T1000 (cell line): ENCODE measurements at places on chromosomes 12 and 14.

GRCh38 chr12:4156317-4156716, 117.2 kb upstream of the CCND2 start:
- no peak for DNase-seq

DNA sequence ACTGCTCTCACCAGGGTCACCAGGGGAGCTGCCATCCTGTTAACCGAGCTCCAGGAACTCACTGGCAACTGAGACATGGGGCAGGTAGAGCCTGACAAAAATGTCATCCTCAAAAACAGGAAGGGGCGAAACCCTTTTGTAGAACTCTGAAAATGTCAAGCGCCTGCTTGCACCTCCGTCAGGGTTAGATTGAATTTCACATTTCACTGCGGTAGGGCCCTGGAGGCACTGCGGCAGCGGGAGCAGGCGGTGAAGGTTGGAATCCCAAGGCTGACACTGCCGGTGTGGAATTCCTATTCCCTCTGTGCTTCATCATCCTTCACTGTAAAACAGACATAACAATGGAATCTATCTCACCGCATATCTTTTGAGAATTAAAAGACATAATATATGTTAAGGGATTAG, 142.8 kb upstream of the TMCC3 start:
- no peak for DNase-seq

- no peak for DNase-seq
These were observed 299.8 kb upstream of the PRKD1 start for GRCh38 chr14:30227436-30227835.

GRCh38 chr14:104446611-104447010, 133.0 kb upstream of the C14orf180 start:
- DNase-seq: no peak

- DNase-seq: no peak
These were observed 457.6 kb downstream of the ZFP36L1 start for GRCh38 chr14:68335312-68335711.

DNA sequence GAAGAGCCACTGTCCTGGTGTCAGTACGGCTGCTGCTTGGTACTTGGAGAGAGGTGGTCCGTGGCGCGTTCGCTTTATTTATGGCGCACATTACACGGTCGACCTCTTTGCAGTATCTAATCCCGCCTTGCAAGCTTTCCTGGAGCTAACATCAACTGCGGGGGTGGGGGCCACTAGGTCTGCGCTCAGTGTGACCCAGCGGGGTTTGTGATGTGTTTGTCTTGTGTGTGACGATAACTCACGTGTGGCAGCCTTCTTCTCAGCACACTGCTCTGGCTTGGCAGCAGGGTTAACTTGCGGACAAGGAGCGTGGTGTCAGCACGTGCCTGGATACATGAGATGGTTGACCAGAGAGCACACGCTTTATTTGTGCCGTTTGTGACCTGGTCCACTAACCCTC, 122.2 kb upstream of the RTL1 start:
- DNase-seq: no peak

- no peak for DNase-seq
These were observed 86.7 kb upstream of the PTHLH start for GRCh38 chr12:28059220-28059619.

DNA sequence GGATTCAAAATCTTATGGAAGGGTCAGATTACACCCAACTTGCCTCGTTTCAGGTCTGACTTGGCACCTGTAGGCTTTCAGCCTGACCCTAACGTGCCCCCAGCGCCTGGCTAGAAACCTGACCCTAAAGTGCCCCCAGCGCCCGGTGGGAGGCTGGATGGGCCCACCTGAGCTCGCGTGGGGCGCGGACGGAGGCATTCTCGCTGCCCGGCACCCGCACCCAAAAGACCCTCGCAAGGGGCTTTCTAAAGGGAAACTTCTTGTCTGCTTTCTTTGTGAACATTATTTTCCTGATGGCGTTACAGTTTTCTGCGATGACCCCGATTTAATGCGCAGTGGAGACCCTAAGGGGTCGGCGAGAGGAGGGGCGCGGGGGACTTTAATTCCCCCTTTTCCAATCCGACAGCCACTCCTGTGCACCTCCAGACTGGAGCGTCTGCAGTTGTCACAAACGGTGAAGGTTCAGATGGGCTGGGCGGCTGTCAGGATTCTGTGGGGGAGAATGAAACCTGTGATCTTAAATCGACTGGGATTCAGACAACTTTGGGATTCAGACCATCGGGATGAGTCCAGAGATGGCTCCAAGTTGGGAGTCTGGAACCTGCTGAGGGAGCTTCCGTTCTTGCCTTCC, 751 bp upstream of the HRK start:
- DNase-seq: no peak

GRCh38 chr14:37573356-37573755, 21.7 kb downstream of the FOXA1 start:
- DNase-seq: no peak

DNA sequence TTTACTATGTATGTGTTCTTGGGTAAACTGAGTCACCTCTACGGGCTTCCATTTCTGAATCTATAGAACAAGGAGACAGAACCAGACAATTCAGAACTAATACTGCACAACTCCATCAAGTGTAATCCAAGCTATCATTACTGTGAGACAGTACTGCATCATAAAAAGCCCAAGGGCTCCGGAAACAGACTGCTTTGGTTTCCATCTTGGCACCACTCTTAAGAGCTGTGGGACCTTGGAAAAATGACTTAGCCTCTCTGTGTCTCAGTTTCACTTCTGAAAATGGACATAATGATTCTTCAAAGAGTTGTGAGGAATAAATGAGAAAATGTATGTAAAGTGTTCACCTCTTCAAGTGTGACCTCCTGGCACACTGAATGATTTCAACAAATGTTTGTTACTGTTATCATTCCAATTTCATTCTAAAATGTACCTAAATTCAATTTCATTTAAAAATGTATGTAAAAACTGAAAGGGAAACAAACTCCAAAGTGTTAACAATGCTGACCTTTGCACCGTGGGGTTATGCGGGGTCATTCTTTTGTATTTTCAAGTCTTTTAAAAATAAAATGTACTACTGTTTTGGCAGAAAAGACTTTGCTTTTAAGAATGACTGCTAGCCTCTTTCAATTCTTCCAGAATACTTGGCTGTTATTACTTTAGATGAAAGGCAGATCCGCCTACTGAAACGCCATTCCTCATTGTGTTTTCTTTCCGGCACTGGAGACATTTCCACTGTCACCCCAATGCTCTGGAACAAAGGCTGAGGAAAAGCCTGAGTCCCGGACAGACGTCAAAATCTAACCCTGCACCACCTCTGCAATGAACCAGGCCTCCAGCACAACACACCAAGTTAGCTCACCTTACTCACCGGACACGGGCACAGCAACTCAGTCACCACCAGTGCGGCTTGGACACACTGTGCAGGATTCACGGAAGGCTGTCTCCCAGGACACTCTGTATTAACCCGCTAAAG, 62.8 kb downstream of the TMCC3 start:
- no peak for DNase-seq

- DNase-seq: no peak
These were observed 25.3 kb downstream of the DRAM1 start for GRCh38 chr12:101902641-101903040.

DNA sequence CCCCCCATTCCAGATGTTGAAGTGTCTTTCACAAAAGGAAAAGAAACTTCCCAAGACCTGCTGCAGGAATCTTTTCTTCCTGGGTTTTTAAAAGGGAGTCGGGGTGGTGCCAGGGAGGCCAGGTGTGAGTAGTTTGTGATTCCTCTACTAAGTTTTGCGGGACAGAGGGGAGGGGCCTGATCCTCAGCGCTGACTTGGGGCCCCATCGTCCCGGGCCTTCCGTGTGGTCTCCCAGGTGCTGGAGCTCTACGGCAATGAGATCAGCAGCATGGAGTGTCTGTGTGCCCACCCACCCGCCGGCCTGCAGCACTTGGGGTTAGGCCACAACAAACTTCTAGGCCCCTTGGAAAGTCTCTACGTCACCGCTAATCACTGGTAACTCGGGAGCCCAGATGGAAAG, 4.5 kb downstream of the LRRC43 start:
- DNase-seq: no peak

- DNase-seq: peak; percentile 92
These were observed 33.7 kb downstream of the CPM start for GRCh38 chr12:68899251-68899771.

DNA sequence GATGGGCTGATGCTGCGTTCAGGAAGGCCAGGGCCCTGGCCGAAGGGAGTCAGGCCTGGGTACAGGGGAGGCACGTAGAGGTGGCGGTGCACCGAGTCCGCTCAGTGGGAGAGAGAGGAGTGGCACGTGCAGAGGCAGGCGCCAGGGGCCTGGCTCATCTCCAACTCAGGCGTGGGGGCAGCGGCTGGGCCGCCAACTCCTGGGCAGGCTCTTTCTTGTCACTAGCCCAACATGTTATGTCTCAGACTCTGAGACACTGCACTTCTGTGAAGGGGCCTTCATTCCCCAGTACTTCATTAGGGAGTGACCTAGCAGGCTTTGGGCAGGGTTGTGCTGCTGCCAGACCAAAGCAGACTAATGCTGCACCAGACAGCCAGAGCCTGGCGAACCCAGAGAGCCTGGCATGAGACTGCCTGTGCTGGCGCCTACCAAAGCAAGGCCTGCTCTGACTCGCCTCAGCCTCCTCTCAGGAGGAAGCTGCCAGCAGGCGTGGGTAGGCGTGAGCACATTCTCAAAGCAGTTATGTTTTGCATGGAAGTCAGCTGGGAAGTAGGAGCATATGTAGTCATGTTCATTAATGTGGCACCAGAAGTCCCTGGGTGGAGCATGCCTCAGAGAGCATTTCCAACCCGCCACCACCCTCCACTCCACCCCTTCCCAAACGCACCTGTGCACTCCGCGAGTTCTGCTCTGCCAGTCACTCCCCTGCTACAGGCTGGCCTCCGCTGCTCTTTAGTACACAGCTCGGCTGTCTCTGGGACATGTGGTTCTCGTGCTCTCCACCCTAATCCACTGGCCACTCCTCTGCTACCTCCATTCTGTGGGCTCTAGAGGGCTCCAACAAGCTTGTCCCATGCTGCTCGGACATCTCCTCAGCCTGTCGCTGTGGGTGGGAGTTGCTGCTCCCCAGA, 9.7 kb downstream of the CKB start:
- DNase-seq: no peak

GRCh38 chr14:21924479-21924878, 250.9 kb upstream of the OR4E1 start:
- no peak for DNase-seq

GRCh38 chr14:102103062-102103695, 16.3 kb upstream of the HSP90AA1 start:
- DNase-seq: no peak

- DNase-seq: no peak
These were observed 706 bp downstream of the ANHX start for GRCh38 chr12:133234971-133235370.

DNA sequence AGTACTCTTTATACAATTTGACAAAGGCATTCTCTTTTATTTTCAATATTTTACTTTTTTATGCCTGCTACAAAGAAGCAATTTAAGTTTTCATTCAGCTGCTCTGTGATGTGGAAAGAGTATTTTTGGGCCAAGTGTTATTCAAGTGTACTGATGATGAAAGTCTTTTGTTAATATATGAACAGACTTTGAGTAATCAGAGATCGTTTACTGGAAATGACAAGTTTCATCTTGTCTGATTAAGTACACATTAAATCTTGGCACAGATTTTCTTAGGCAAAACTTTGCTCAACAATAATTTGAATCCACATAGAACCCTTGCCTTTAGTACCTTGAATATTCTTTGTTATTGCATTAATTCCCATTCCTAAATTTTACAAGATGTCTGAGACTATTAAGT, 13.3 kb upstream of the PZP start:
- DNase-seq: no peak

- DNase-seq: no peak
These were observed 762.9 kb downstream of the C12orf50 start for GRCh38 chr12:87266305-87266704.

DNA sequence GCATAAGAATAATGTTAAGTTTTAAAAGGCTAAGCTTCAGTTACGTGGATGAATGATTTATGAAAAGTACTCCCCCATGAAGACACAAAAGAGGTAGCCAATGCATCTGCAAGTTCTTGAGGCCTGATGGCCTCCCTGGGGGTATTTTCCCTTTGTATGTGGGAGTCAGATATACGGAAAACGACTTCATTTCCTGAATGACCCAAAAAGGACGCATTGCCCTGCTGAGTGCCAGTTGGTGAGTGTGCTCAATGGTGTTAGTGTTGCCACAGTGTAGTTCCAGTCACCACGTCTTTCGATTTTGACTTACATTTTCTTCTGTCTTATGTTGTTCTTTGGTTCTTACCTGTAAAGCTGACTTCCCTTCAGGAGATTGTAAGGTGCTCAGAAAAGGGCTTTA, 8.0 kb downstream of the ETV6 start:
- DNase-seq: no peak

- no peak for DNase-seq
These were observed 68.4 kb upstream of the SRSF5 start for GRCh38 chr14:69698572-69698971.

- no peak for DNase-seq
These were observed 49.4 kb upstream of the TMCC3 start for GRCh38 chr12:94699801-94700200.

- DNase-seq: no peak
These were observed 670.0 kb upstream of the NOVA1 start for GRCh38 chr14:27267876-27268275.

- no peak for DNase-seq
These were observed 398.4 kb upstream of the NOVA1 start for GRCh38 chr14:26996246-26996645.

GRCh38 chr14:92696366-92696765, 52.1 kb downstream of the LGMN start:
- no peak for DNase-seq

DNA sequence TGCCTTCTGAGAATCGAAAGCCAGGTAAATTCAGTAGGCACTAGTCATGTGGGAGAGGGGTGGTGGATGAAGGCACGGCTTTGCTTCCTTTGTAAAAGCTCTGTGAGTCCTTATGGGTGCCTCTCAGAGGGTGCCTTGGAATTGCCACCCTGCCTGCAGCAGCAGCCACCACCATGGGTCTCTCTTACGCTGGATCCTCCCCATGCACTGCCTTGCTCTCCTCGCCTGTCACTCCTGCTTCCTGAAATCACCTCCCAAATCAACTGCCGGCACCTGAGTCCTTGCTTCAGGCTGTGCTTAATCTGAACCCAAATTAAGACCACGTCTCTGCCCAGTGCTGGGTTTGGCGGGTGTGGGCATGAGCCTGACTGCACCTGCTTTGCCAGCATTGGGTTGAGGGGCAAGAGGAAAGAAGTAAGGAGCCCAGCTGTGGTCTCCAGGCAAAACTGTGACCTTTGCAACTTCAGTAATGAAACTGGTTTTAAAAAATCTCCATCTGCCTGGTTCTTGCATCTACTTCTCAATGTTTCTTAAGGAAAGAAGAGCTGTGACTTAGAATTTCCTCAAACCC, 55.9 kb upstream of the CLMN start:
- no peak for DNase-seq

DNA sequence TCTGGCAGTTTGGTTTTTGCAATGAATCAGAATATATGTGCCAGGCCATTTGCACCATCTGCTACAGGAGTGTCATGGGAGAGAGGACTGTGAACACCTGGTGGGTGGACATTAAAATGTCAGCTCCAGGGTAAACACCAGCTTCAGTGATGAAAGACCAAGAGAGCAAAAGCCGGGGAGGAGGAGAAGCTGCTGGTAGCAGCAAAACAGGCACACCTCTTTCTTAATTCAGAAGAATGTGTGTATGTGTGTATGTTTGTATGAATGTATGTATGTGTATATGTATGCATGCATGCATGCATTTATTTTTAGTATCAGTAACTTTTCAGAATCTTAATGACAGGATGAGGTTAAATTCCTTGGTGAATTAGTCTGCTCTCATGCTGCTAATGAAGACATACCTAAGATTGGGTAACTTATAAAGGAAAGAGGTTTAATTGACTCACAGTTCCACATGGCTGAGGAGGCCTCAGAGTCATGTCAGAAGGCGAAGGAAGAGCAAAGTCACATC, 357.4 kb upstream of the PRICKLE1 start:
- no peak for DNase-seq

GRCh38 chr14:67533754-67534085, 630 bp downstream of the PLEKHH1 start:
- no peak for DNase-seq
